ENCODE measurements at places on chromosomes 3 and 15.

DNA sequence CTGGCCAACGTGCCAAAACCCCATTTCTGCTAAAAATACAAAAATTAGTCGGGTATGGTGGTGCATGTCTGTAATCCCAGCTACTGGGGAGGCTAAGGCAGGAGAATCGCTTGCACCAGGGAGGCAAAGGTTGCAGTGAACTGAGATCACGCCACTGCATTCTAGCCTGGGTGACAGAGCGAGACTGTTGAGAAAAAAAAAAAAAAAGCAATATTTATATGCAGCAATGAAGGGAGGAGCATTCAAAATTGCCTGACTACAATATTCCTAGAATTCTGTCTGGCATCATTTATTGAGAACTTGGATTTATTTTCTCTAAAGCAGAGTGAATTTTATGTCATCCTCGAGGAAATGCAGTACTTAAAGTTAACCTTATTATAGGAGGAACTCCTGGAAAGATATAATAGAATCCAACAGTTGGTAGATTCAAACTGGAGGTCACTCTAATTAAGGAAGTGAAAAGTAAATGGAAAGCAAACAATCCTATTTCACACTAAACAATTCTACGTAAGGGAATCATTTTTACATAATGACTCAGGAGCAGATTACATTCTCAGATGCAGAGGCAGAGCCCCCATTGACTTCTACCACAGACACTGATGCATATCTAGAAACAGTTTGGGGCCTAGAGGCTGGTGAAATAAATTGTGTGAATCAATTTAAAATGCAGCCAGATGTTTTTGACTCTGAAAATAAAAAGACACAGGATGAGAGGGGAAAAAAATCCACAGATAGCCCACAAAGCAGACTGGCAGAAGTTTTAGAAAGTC lies 82.1 kb upstream of the FHIT start:
- DNase-seq = no peak

GRCh38 chr3:147838652-147839051 lies 429.5 kb downstream of the ZIC1 start:
- no peak for DNase-seq

- no peak for DNase-seq
These were observed 41.8 kb downstream of the HLTF start for GRCh38 chr3:149044339-149045083.

- DNase-seq = no peak
These were observed 99.0 kb downstream of the MITF start for GRCh38 chr3:69838217-69838616.

GRCh38 chr3:116154389-116154788 lies 290.9 kb downstream of the LSAMP start:
- no peak for DNase-seq

- DNase-seq = no peak
These were observed 1.1 kb upstream of the IMPDH2 start for GRCh38 chr3:49030321-49030720.

- peak; percentile 87 for DNase-seq
These were observed 6.0 kb downstream of the FAM43A start for GRCh38 chr3:194691481-194692283.

DNA sequence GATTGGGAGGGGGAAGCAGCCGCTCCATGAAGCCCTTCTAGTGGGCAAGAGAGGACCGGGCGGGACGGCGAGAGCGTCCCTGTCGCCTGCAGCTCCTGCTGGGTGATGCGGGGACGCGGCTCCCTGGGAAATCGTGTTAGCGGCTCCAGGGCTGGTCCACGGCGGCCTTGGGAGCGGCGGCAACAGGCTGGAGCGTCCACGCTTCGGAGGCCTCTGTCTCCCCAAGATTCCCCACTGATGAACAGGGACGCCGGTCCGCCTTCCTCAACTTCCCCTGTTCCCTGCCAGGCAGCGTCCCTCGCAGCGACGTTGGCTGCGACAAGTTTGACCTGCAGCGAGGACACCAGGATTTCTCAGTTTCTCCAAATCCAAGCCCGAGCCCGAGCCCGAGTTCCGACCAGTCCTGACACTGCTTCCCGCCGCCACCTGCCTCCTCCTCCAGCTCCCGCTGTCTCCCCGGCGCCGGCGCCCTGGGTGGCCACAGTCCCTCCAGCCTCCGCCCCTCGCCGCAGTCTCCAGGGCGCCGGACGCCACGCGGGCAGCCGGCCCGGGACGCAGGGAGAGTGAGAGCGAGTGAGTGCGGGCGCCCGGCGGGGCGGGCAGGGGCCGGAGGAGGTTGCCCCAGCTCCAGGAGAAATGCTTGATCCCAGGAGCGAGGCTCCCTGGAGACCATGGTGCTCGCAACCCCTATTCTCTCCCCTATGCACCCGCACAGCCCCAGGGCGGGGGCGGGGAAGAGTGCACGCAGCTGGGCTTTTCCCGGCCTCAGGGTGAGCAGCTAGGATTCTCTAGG lies 78.1 kb upstream of the RNF7 start:
- peak; percentile 17 for DNase-seq

- no peak for DNase-seq
These were observed 474.7 kb upstream of the IL12A start for GRCh38 chr3:159513867-159514380.

DNA sequence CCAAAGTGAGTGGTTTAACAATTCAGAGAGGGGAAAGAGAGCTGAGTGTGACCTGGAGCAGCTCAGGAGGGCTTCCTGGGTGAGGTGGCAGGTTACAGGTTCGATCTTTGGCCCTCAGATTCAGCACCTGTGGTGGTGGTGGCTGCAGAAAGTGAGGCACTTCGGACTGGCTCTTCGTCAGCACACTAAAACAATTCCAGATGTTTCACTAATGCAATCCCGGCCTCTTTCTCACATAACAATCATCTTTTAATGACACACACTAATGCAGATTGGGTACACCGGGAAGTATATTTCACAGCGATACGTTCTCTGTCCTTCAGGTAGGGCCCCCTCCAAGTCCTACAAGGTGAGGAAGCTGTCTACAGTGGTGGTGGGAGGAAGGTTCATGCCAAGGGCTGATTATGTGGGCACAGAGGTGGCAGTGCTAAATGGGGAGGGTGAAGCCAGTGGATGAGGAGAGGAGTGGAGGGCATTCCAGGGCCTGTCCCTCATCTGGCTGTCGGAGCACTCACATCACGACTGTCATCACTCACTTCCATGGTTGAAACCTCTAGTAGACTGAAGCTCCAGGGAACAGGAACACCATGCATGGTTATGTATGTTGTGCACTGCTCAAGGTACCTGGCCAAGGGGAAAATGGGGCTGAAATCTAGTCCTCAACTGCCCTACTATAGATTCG lies 171.1 kb downstream of the RAB11A start:
- DNase-seq = no peak

All from NCI-H1694 treated with DMSO at 0.1 percent for 48 hours (cell line).